Common myeloid progenitor, CD34-positive (primary cell): ENCODE measurements at places on chromosomes 2 and 18.

- H3K4me1 ChIP-seq = no peaks in the 10 kb centered on the region
- DNase-seq = no peak
- H3K27me3 ChIP-seq = no peaks in the 10 kb centered on the region
- peaks cover 9% of the 10 kb centered on the region for H3K36me3 ChIP-seq
- H3K4me3 ChIP-seq = no peak overlapping the region
These were observed 2.3 kb upstream of the GTF3C3 start for GRCh38 chr2:196801674-196802261.

GRCh38 chr2:140542627-140543026, 1588.2 kb downstream of the LRP1B start:
- H3K27ac ChIP-seq = no peak overlapping the region
- no peaks in the 10 kb centered on the region for H3K27me3 ChIP-seq
- H3K4me3 ChIP-seq = no peak overlapping the region
- no peaks in the 10 kb centered on the region for H3K36me3 ChIP-seq
- no peaks in the 10 kb centered on the region for H3K4me1 ChIP-seq

- H3K4me3 ChIP-seq = no peak overlapping the region
- no peak overlapping the region for H3K27ac ChIP-seq
- no peak for DNase-seq
- no peaks in the 10 kb centered on the region for H3K27me3 ChIP-seq
These were observed 402.3 kb upstream of the GYPC start for GRCh38 chr2:126253669-126254068.

DNA sequence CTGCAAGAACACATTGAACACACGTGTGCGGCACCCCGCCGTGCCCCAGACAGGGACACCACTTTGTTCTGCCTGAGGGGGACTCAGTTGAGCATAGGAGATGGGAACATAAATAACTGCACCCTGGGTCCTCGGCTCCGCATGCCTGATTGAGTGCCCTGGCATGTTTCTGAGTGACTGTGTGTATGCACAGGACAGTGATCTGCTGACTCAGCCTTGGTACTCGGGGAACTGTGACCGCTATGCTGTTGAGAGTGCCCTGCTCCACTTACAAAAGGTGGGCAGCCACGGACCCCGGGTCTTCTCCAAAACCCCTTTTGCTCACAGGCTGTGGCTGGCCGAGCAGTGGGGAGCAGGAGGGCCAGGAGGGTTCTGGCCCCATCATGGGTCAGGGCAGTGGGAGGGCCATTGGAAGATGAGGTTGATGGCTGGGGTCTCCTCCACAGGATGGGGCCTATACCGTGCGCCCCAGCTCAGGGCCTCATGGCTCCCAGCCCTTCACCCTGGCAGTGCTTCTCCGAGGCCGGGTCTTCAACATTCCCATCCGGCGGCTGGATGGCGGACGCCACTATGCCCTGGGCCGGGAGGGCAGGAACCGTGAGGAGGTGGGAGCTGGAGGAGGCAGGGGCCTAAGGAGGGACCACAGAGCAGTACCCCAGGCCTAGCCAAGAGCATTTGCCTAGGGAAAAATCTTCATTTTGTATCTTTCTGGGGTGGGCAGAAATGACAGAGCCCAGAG, 16.9 kb downstream of the SH2D6 start:
- H3K4me3 ChIP-seq = no peak overlapping the region
- peaks cover 3% of the 10 kb centered on the region for H3K4me1 ChIP-seq
- H3K27me3 ChIP-seq = no peaks in the 10 kb centered on the region
- H3K36me3 ChIP-seq = no peaks in the 10 kb centered on the region

- no peak for DNase-seq
- no peak overlapping the region for H3K4me3 ChIP-seq
- no peaks in the 10 kb centered on the region for H3K4me1 ChIP-seq
- no peaks in the 10 kb centered on the region for H3K27me3 ChIP-seq
- no peak overlapping the region for H3K27ac ChIP-seq
- H3K36me3 ChIP-seq = no peaks in the 10 kb centered on the region
These were observed 88.3 kb downstream of the KCNS3 start for GRCh38 chr2:17966798-17967197.
